Thyroid gland (tissue), 4 donors: ENCODE measurements at places on chromosomes 2 and 18. TPM values are rescaled to one million over a fixed set of nuclear protein-coding genes. Genes with fewer than 3 reads are reported as not detected.

GRCh38 chr2:144275340-144275739 lies 244.6 kb downstream of the ZEB2 start:
- DNase-seq: no peak

GRCh38 chr2:74871414-74871813 lies 37.5 kb downstream of the HK2 start:
- no peak for DNase-seq

DNA sequence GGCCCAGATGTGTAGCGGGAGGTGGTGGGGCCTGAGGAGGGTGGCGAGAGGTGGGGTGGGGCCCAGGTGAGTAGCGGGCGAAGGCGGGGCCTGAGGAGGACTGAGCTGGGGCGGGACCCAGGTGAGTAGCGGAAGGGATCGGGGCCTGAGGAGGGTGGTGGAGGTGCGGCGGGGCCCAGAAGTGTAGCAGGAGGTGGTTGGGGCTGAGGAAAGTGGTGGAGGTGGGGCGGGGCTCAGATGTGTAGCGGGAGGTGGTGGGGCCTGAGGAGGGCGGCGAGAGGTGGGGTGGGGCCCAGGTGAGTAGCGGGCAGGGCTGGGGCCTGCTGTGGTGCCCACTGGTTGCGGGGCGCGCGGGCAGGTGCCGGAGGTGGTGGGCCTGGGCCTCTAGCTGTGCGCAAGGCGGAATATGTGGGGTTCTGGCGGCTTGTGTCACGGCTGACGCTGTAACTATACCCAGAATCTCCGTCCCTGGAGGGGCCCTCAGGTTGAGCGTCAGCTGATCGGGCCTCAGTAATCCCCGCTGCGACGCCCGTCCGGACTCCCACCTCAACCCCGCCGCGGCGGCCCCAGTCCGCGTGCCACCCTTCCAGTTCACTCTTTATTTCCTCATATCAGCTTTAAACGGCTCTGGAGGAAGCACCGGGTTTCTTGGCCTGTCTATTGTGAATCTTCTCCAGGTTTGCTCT lies 866 bp upstream of the SF3B6 start:
- no peak for DNase-seq

- peak; percentile 41 for DNase-seq
These were observed 448 bp downstream of the IMPA2 start for GRCh38 chr18:11981543-11982366.

DNA sequence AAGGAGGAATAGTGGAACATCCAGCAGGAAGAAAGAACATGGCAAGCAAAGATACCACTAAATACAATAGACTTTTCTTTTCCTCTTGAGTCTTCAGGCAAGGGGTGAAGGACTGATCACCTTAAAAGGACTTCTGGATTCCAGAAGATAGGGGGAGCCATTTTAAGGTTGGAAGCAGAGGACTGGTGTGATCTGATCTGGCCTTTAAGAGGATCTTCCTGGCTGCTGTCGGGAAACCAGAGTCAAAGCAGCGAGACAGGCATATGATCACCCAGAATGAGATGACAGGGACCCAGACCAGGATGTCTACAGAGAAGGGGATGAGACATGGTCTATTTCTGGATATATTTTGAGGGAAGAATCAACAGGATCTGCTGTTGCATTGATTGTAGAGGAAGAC lies 558.0 kb downstream of the STK39 start:
- no peak for DNase-seq

- no peak for DNase-seq
These were observed 145.8 kb downstream of the CAPN13 start for GRCh38 chr2:30661173-30662107.

DNA sequence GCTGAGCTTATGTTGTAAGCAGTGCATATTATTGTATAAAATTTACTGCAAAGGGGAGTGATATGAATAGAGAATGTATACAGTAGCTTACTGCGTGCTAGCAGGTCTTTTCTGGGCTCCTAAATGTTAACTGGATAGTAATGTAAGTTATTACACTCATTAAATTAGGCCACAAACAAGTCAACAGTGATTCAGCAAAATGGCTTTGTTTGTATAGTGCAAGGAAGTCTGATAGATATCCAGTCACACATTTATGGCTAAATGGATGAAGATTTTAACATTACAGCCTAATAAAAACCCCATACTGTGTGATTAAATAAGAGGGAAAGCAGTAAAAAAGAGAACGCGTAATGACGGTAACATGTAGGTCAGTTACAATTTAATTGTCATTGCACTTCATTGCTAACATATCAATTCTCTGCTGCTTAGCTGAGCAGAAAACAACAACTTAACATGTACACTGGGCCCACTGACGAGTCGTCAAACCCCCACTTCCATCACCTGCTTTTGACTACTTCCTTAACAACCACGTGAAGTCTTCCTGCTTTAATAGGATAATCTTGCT lies 665.0 kb upstream of the FANCL start:
- DNase-seq: no peak

The LYG1 gene
- 1.8 TPM for total RNA-seq

The RESP18 gene
- not detected for total RNA-seq

The RAB17 gene
- total RNA-seq: 88.1 TPM

The TLX2 gene
- not detected for total RNA-seq

The PID1 gene
- 14.5 TPM for total RNA-seq

The VWC2L gene
- total RNA-seq: not detected
